ENCODE measurements at places on chromosomes 11 and 22.
A peak's percentile ranks its signal among the peaks of the same experiment; 100 is the strongest.

DNA sequence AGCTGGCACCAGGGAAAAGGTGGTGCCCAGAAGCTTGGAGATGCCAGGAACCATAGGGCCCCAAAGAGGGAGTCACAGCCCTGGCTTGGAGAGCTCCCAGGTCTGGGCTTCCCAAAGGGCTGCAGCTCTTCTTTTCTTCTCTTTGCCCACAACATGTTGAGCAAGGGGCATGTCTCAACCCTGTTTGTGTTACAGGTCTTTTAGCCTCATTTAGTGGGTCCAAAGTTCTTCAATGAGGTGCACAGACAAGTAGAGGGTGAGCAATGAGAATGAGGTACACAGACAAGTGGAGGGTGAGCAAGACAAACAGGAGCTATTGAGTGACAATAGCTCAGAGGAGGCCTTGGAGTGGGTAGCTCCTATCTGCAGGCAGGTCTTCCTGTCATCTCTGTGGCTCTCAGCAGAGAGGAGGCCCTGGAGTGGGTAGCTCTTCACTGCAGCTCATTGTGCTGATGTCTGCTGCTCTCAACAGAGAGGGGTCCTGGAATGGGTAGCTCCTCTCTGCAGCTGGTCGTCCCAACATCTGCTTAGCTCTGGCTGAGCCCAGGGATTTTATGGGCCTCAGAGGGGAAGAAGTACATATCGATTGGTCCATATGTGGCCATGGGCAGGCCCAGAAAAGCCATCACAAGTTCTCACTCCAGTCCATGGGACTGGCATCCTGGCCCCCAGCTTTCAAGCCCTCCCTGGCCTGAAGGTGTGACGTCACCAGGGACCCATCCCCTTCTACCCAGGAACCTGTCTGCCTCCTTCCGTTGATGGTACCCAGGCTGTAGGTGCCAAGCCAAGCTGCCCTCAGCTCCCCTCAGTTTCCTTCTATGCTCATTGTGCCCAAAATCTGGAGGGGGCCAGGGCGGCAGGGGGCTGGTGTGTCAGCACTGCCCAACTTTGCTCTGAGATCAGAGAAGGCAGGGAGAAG is 34.9 kb downstream of the WBP2NL start:
- no peak for DNase-seq

GRCh38 chr11:39968071-39968470 is 1491.4 kb downstream of the LRRC4C start:
- no peak for DNase-seq

DNA sequence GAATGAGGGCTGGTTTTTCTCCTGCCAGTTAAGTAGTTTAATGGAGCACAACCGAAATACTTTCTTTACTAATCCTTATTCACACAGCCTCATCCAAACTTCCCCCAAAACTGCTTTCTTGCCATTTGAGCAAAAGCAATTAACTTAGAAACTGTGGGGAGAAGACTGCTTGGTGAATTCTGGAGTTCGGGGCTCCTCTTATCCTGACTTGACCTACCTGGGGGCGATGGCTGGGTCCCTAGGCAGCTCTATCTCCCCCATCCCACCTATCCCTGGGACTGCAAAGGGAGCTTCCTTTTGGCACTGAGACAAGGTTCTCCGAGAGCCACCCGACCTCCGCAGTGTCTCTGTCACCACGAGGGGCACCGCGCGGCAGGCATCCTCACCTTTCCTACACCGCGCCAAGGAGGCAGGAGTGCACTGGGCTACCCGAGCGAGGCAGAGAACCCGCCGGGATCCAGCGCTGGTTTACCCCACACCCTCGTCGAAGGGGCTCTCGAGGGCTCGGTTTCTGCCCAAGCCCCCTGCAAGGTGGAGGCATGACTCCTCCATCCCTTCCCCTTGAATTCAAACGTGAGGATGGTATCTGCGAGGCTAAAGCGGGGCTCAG is 759 bp downstream of the DESI1 start:
- no peak for DNase-seq

DNA sequence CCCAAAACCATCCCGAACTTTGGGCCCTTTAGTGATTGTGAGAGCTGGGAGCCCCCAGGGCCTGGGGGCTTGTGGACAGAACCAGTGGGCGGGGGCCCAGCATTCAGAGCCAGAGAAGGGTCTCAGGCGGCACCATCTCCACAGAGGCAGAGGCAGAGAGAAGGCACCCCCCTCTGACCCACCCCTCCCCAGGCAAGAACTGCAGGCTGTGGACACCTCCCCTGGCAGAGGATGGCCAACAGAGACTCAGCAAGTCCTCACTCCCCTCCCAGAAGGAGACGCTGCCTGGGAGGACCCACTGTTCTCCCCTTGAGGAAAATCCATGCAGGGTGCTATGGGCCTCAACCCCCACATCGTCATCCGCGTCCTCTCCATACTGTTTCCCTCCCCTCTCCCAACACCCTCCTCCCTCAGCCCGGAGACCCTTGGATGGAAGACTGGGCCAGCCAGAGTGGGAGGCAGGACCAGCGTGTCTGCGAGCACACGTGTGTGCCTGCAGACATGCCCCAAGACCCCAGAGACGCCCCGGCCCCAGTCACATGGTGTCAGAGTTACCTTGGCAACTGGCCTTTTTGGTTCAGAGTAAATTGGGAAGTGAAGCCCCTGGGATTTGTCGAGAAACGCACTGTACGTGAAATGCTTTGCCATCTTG is 42.6 kb downstream of the KCNC1 start:
- no peak for DNase-seq

- no peak for DNase-seq
These were observed 618.2 kb upstream of the KIRREL3 start for GRCh38 chr11:127618721-127619120.

DNA sequence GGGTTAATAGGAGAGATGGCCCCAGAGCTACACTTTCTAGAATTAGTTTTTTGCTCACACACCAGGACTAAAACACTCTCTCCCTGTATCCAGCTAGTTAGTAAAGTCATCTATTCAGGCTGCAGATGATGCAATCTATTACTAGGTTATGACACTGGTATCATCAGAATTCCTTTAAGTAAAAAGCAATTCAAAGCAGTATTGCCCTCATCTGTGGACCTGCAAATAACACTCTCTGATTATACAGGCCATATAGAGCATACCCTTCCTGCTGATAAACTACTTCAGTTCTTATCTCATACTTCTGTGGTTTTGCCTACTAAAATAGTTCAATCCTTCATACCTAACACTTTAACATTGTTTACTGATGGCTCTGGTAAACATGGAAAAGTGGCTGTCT is 13.5 kb upstream of the MTMR2 start:
- DNase-seq: no peak

DNA sequence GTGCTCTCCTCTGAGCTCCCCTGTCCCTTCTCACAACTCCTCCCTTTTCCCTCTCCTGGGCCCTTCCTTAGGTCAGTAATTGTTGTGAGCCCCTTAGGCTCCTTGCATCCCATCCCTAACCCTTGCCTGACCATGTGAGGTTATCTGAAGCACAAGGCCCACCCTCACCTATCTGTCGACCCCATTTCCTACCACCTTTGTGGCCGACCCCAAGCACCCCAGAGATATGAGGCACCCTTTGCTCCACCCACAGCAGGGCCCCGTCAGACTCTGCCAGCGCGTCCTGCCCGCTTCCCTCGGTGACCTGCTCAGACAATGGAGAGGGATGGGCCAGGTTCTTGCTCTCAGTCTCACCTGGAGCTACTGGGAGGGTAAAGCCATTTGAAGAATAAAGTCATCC is 1.3 kb downstream of the GNG3 start:
- DNase-seq: no peak

DNA sequence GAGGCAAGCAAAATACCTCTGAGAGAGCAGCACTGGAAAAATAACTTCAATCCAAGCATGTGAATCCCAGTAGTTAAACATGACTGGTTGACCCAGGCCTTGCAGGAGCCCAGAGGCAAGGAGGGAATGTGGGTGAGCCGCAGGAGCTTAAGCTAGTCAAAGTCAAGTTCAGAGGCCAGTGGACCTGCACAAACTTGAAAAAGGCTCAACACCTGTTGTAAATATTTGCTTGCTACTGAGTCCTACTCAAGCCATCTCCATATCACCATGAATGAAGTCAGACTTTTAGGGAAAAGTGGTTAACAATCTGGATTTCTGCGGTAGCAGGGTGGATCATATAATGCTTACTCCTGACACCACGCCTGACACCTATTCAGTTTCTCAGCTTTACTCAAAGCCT is 4.8 kb upstream of the CAT start:
- DNase-seq: no peak

DNA sequence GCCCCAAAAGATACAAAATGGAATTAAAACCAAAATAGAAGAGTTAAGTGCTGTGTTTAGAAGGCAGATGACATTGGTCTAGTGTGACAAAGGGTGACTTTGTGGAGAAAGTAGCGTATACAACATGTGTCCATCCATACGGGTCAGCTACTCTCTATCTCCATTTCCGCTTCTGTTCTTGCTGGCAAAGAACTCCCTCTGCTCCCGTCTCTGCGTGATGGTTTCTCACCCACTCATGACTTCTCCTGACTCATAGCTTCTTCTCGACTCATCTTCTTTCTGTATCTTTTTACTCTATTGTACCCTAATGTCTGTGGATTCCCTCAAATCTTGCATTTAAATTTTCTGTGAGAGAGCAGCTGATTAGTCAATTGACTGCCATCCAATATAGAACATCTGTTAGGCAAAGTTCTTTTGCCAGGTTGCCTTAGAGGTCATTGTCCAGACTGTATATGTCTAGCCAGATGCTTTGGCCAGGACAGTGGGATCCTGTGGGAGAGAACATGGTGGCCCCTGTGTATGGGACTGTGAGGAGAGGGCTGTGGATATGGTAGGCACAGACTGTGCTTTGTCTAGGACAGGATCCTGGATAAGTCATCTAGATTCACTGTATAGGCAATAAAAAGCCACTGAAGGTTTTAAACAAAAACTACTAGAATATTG is 28.4 kb downstream of the MMP13 start:
- no peak for DNase-seq

- DNase-seq: no peak
These were observed at the start of gene PACSIN3 for GRCh38 chr11:47186076-47186699. Gene PACSIN3 (minus strand): TSS chr11:47186434. CDS start chr11:47182727, 3,707 bp downstream.

DNA sequence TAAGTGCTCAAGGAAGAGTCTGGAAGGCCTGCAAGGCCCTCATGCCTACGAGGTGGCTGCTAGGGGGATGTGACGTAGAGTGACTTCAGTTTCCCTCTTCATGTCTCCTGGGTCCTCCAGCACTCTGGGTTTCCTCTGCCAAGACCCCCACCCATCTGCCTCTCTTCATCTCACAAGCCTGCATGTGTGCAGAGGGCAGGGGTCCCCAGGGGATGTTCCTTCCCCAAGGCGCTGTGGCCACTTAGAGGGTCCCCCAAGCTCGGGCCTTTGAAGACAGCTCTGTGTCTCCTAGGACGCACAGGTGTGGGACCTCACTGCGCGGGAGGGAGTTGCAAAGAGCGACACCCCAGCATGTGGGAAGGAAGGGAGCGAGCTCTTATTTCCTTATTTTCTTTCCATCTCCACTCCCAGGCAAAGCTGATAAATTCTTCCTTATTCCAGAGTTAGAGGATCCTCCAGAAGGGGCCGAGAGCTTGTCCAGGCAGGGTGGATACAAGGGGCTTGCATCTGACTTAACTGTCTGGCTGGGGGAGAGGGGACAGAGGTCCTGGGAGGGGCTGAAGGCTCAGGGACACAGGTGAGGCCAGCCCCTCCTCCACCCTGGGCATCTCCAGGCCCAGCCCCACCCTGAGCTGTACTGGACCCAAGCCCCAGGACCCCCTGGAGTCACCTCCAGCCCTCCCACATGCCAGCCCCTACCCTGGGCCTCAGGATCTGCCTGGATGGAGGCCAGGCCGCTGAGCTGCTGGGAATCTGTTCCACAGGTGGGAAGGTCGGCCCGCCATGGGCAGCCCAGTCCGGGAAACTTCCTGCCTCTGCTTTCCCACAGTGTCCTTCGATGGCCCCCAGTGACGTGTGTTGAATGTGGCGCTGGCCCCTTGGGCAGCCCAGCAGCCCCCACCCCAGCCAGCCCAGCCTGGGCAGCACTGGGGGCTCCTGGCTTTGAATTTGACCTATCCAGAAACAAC is 59.7 kb upstream of the KCNQ1OT1 start:
- no peak for DNase-seq

GRCh38 chr11:117744471-117745150 is 52.4 kb downstream of the DSCAML1 start:
- no peak for DNase-seq

- DNase-seq: no peak
These were observed 2345.8 kb downstream of the LRRC4C start for GRCh38 chr11:39113606-39114005.

DNA sequence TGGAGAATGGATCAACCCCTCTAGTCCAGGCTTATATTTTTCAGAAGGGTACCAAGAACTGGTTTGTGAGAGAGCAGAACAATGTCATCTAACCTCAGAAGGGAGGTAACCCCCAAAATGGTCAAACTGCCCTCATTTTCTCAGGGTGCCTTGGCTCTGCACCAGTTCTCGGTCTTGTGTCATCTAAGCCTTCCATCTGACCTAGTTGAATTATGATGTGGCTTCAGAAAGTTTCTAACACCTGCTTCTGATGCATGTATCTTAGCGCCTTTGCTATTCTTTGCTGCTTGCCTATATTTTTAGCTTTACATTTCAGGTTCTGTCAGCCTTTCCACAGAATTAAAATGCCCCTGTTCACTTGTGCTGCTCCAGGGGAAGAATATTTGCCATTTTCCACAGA is 91.7 kb upstream of the E2F8 start:
- DNase-seq: no peak

DNA sequence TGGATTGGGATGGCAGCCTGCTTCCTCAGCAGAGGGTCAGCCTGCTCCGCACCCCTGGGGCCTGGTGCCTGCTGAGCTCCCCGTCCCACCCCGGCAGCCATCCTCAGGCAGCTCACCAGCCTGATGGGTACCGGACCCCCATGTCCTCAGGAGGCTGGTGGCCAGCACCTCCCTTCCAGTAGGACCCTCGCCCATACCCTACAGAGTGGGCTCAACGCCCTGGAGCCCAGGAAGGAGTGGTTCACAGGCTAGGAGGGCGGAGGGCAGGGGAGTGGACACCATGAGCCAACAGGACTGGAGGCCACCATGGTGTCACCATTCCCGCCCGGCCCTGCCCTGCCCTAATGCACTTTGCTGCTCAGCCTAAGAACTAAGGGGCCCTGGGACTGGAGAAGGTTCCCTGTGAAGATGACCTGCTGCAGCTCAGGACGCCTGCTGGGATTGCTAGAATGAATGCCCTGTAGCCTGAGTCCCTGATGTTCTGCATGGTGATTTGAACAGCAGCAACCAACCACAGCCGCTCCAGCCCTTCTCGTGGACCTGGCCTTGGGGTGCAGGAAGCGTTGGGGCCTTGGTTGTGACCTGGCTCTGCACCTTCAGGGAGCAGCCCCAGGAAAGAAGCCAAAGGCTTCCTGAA is 1080.8 kb downstream of the BRD1 start:
- no peak for DNase-seq

GRCh38 chr11:44387825-44388224 is 77.9 kb upstream of the ALX4 start:
- DNase-seq: no peak

- no peak for DNase-seq
These were observed 215.0 kb downstream of the NXPE2 start for GRCh38 chr11:114893329-114893728.

GRCh38 chr11:15586741-15587473 is 472.2 kb downstream of the INSC start:
- DNase-seq: no peak

DNA sequence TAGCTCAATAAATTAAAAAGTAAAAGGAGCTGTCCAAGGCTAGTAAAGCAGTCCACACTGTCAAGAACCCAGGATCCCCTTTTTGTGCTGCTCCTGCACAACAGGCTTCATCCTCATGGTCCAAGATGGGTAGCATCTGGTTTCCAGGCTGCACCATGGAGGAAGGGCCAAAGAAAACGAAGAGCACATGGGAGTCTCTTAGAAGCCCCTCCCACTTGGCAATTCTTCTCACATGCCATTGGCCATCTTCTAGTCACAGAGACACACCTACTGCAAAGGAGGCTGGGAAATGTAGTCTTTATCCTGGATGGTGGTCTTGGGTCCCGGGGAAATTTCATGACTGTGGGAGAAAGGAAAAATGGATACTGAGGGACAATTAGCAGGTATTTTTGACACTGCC is 37.8 kb downstream of the PRR5L start:
- peak; percentile 21 for DNase-seq
